ENCODE measurements at places on chromosomes 12 and 14. TPM values are rescaled to one million over a fixed set of nuclear protein-coding genes. Genes with fewer than 3 reads are reported as not detected.

PPFIA2 gene
- 3.1 TPM for polyA plus RNA-seq

EPYC gene
- not detected for polyA plus RNA-seq

PROX2 gene
- polyA plus RNA-seq: 0.08 TPM

GRCh38 chr12:110575326-110575725, 7.8 kb downstream of the PPTC7 start:
- H3K27ac ChIP-seq: peak overlapping the region; percentile 11
- no peaks in the 10 kb centered on the region for H3K36me3 ChIP-seq
- no peaks in the 10 kb centered on the region for H3K27me3 ChIP-seq
- peaks cover 66% of the 10 kb centered on the region for H3K4me1 ChIP-seq
- DNase-seq: no peak
- no peak overlapping the region for H3K4me3 ChIP-seq

DNA sequence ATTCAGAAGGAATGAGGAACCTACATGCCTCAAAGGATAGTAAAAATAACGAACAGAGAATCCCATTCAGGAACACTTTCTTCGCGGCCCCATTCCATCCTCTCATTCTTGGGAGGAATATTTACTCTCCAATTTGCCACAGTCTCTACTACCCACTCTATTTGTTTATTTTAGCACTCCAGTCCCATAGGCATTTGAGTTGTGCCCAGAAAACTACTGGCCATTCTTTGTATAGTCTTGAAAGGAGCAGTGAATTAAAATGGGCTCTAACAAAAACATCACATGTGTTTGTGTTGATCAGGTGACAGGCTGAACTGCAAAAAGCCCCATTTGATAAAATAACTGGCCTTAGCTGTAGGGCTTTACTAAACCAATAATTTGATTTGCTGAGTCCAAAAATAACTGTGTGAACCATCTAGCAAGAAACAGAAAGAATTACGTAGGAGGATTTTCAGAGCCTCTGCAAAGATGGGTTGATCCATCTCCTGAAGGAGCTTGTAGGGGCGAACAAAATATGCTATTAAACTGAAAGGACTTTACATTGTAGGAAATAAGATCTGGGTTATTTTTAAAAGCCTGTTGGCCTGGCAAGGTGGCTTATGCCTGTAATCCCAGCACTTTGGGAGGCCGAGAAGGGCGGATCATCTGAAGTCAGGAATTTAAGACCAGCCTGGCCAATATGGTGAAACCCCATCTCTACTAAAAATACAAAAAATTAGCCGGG, 142.3 kb upstream of the CPNE8 start:
- no peaks in the 10 kb centered on the region for H3K36me3 ChIP-seq
- H3K27me3 ChIP-seq: no peaks in the 10 kb centered on the region
- H3K4me1 ChIP-seq: no peaks in the 10 kb centered on the region
- H3K27ac ChIP-seq: no peak overlapping the region

GRCh38 chr14:22923746-22924145, 4.8 kb upstream of the RBM23 start:
- no peaks in the 10 kb centered on the region for H3K27me3 ChIP-seq
- no peaks in the 10 kb centered on the region for H3K36me3 ChIP-seq
- H3K4me3 ChIP-seq: no peak overlapping the region

- H3K36me3 ChIP-seq: no peaks in the 10 kb centered on the region
- no peak overlapping the region for H3K27ac ChIP-seq
- no peaks in the 10 kb centered on the region for H3K27me3 ChIP-seq
- no peak for DNase-seq
Observed at GRCh38 chr12:64427988-64428387, 23.8 kb downstream of the XPOT start.

GRCh38 chr14:100466111-100466856, 120.9 kb downstream of the BEGAIN start:
- H3K4me3 ChIP-seq: no peak overlapping the region
- no peaks in the 10 kb centered on the region for H3K27me3 ChIP-seq
- H3K4me1 ChIP-seq: peaks cover 4% of the 10 kb centered on the region
- no peak for DNase-seq

GRCh38 chr12:50271724-50272247, 11.5 kb downstream of the LIMA1 start:
- H3K36me3 ChIP-seq: no peaks in the 10 kb centered on the region
- no peak overlapping the region for H3K4me3 ChIP-seq
- H3K27ac ChIP-seq: peak overlapping the region; percentile 87
- peaks cover 70% of the 10 kb centered on the region for H3K4me1 ChIP-seq

- no peaks in the 10 kb centered on the region for H3K27me3 ChIP-seq
- no peaks in the 10 kb centered on the region for H3K36me3 ChIP-seq
- peak overlapping the region; percentile 93 for H3K27ac ChIP-seq
- no peak overlapping the region for H3K4me3 ChIP-seq
- no peak for DNase-seq
- H3K4me1 ChIP-seq: peaks cover 16% of the 10 kb centered on the region
Observed at GRCh38 chr12:27523305-27523641, 733 bp upstream of the PPFIBP1 start.

DNA sequence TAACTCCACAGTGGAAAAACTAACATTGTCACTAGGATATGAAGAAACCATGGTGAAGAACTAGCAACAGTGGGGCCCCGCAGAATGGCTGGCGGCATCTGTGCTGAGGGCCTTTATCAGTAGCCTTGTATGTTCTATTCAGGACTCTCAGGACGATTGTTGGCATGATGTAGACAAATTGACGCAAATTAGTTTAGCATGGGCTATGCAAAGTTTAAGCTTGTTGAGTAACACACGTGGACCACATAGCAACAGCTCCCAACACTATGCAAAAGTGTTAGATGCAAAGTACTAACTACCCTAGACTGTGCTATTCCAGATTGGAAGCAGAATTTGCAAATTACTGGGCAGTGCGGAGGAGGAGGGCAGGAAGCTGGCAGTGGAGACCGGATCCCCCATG, 38.2 kb upstream of the TMEM263 start:
- no peak for DNase-seq
- no peaks in the 10 kb centered on the region for H3K27me3 ChIP-seq
- H3K27ac ChIP-seq: no peak overlapping the region
- no peaks in the 10 kb centered on the region for H3K36me3 ChIP-seq
- H3K4me1 ChIP-seq: no peaks in the 10 kb centered on the region

DNA sequence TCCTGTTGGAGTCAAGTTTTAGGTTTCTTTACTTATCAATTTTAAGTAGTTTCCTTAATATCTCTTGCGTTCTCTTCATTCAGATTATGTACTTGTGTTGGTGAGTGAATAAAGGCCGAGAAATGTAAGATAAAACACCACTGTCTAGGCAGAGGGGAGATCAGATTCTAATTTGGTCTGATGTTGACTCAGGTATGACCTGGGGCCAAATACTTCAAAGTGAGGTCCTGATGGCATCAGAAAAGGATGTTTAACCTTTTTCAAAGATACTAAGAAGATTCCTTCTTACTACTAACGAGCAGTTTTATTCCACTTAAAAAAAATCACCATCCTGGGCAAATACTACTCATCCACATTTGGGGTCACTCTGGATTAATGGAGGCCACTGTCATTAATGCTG, 26.9 kb downstream of the APPL2 start:
- H3K4me1 ChIP-seq: peaks cover 4% of the 10 kb centered on the region
- H3K36me3 ChIP-seq: no peaks in the 10 kb centered on the region
- no peak overlapping the region for H3K4me3 ChIP-seq
- DNase-seq: no peak
- H3K27ac ChIP-seq: no peak overlapping the region
- H3K27me3 ChIP-seq: no peaks in the 10 kb centered on the region

- H3K4me1 ChIP-seq: no peaks in the 10 kb centered on the region
- H3K27me3 ChIP-seq: no peaks in the 10 kb centered on the region
- no peaks in the 10 kb centered on the region for H3K36me3 ChIP-seq
- DNase-seq: no peak
- no peak overlapping the region for H3K4me3 ChIP-seq
Observed at GRCh38 chr12:42385326-42385841, 59.4 kb downstream of the PPHLN1 start.

- H3K36me3 ChIP-seq: no peaks in the 10 kb centered on the region
- H3K4me1 ChIP-seq: no peaks in the 10 kb centered on the region
Observed at GRCh38 chr12:79360936-79361335, 329.8 kb downstream of the PAWR start.

DNA sequence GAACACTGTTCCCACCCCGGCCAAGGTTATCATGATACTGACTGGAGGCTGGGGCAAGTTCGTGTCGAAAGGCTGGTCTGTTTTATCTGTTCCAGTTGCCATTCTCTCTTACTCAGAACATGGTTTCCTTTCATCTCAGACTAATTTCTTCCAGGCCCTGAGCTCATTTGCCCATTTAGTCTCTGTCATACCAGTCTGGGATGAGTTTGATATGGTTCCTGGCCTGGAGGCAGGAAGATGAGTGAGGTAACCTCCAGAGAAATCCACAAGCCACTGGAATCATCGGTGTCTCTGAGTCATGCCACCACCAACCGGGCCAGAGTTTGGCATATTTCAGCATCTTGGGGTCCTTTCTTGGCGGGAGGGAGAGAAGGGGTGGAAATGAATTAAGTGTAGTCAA, 114.7 kb downstream of the NTF3 start:
- no peaks in the 10 kb centered on the region for H3K27me3 ChIP-seq
- DNase-seq: no peak
- H3K36me3 ChIP-seq: no peaks in the 10 kb centered on the region

GRCh38 chr14:60245380-60246177, 3.4 kb upstream of the PPM1A start:
- peaks cover 5% of the 10 kb centered on the region for H3K4me1 ChIP-seq
- no peak overlapping the region for H3K4me3 ChIP-seq
- DNase-seq: no peak
- no peaks in the 10 kb centered on the region for H3K27me3 ChIP-seq
- no peaks in the 10 kb centered on the region for H3K36me3 ChIP-seq

GRCh38 chr12:51904951-51905470, 2.3 kb upstream of the ACVRL1 start:
- H3K4me1 ChIP-seq: peaks cover 25% of the 10 kb centered on the region
- H3K27me3 ChIP-seq: peaks cover 10% of the 10 kb centered on the region
- peak; percentile 9 for DNase-seq
- H3K27ac ChIP-seq: peak overlapping the region; percentile 49
- no peaks in the 10 kb centered on the region for H3K36me3 ChIP-seq
- H3K4me3 ChIP-seq: no peak overlapping the region

DNA sequence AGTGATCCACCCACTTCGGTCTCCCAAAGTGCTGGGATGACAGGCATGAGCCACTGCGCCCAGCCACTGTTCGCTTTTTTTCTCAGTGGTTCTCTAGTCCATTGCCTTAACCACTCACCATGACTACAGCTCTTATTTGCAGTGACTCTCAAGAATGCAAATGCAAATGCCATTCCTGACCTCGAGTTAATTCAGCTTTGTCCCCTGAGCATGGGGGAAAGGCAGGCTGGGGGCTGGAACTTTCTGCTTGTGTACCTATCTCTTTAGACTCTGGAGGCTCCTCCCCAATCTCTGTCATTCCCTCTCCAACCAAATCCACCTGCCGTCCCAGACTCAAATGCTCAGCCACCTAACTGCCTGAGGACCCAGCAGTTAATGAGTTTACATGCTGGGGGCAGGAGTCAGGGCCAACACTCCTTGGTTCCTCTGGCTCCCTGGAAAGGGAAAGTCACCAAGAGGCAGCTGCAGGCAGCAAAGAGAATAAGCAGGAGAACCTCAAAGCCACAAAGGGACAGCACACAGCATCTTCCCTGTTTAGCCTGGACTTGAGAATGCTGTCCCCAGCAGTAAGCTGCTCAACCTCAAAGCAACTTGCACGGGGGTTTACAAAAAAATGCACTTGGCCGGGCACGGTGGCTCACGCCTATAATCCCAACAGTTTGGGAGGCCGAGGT, 5.3 kb upstream of the HNF1A start:
- H3K4me1 ChIP-seq: no peaks in the 10 kb centered on the region
- H3K27ac ChIP-seq: no peak overlapping the region
- no peak overlapping the region for H3K4me3 ChIP-seq
- H3K27me3 ChIP-seq: no peaks in the 10 kb centered on the region

- H3K4me3 ChIP-seq: no peak overlapping the region
- H3K4me1 ChIP-seq: peaks cover 21% of the 10 kb centered on the region
- H3K27me3 ChIP-seq: no peaks in the 10 kb centered on the region
- H3K36me3 ChIP-seq: no peaks in the 10 kb centered on the region
- no peak overlapping the region for H3K27ac ChIP-seq
- no peak for DNase-seq
Observed at GRCh38 chr12:121814429-121815119, 10.8 kb downstream of the SETD1B start.

GRCh38 chr12:24751181-24751580, 197.7 kb downstream of the BCAT1 start:
- no peaks in the 10 kb centered on the region for H3K27me3 ChIP-seq
- no peaks in the 10 kb centered on the region for H3K36me3 ChIP-seq
- H3K4me3 ChIP-seq: no peak overlapping the region

All from adrenal gland (tissue), 19 donors.